ENCODE measurements at places on chromosomes 1 and 21.

DNA sequence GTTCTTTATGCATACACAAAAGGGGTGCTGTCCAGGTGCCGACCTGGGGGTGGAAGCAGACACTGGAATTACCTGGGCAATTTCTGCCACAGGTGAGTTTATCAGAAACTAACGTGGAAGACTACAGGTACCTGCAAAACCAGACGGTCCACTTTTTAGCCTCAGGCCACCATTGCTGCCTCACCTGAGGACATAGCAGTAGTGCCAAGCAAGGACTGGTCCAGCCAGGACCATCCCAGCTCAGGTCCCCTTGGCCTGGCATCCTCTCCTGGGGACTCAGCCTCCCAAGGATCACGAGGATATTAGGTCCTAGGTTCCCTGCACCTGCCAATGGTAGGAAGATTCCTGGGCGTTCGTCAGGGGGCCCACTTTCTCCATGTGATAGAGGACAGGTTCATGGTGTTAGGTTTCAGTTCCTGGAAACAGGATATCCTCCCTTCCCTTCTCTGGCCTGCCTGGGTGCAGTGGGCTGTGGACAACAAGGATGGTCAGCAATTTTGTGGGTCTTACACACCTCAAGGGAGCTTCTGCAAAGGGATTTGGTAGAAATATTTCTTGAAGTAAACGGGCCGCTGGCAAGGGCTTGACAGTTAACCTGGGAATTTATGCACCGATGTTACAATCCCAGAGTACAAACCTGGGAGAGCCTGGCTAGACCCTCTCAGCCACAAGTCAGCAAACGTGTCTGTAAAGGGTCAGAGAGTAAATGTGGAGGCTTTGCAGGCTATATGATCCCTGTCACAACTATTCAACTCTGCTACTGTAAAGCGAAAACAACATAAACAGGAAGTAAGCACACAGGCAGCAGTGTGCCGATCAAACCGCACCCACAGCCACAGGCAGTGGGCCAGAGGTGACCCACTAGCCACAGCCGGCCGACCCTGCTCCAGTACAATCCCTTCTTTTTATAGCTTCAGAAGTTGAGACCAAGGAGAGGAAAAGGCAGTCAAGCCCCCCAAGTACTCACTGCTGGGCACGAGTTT lies 71.4 kb upstream of the RAB4A start:
- DNase-seq = no peak

GRCh38 chr1:96596226-96596922 lies 125.2 kb upstream of the PTBP2 start:
- peak; percentile 16 for DNase-seq

- DNase-seq = no peak
These were observed 51.8 kb upstream of the FASLG start for GRCh38 chr1:172607145-172607544.

DNA sequence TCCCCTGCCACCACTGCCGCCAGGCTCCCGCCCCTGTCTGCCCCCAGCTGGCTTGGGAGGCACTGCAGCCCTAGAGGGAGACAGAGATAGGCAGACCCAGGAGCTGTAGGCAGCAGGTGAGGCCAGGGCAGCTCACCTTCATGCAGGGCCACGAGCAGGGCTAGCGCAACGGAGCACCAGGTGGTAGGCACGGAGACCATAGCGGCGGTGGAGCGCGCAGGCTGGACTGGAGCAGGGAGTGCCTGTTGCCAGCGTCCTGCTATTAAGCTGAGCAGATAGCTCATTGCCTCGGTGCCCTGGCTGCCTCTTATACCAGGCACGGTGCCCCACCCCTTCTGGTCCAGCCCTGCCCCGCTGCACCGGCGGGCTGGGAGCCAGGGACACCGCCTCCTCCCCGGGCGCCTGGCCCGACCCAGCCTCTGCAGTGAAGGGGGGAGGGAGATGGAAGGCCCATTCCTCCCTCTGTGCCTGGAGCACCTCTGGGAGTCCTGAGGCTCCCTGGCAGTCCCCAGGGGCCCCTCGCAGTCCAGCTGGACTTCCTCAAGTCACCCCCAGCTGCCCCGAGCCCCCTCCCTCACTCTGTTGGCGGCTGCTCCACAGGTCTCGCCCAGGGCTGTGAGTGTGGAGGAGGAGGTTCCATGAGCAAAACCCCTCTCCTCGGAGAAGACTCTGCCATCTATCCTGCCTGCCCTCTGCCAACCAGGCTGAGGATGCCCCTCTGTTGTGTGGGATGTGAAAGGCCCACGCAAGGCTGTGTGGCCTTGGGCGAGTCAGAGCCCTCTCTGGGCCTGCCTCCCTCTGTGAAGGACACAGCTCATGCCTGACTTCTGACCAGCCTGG lies at the start of gene EDN2:
TSS of gene EDN2 (minus strand) at position 282 of the 840 bp plus-strand sequence. CDS start at position 200, 82 bp downstream.
- DNase-seq = no peak

- DNase-seq = no peak
These were observed 24.3 kb downstream of the TMEM201 start for GRCh38 chr1:9612871-9613624.

DNA sequence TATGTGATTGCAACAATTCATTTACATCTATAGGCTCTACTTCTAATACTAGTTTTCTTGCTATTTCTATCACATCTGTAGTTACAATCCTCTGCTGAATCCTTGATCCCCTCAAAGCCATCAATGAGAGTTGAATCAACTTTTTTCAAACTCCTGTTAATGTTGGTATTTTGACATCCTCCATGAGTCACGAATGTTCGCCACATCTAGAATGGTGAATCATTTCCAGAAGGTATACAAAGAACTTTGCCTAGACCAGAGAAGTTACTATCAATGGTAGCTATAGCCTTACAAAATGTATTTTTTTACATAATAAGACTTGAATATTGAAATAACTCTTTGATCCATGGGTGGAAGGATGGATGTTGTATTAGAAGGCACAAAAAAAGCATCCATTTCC lies 110.0 kb downstream of the AMY1C start:
- no peak for DNase-seq

GRCh38 chr1:186722711-186723309 lies 42.6 kb upstream of the PTGS2 start:
- DNase-seq = peak; percentile 73

DNA sequence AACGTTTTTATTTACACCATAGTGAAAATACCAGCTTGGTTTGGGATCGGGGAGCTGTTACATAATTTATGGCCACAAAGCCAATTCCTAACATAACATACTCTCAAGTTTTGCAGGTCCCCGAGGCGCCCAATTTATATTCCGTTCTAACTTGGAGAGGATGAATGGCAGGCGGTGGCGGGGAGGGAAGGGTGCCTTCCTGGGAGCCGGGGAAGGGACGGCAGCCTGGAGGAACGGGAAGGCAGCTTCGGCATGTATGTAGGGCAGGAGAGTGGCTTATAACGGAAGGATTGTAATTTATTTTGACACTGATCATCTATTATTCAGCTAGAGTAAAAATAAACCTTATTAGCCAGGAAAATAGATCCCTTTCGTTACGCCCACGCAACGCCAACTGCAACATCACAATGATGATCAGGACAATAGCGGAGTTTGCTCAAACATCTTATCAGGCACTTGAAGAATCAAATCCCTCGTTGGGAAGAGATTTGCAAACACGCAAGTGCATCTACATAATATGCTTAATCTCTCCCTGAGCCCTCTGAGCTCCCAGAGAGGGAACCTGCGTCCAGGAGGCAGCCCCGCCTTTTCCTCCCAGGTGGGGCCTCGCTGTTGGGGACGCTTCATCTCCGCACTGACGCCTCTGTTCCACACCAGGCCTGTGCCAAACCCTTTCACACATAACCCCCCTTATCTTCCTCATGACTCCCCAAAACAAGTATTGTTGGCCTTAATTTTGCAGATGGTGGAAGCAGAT lies 93.7 kb upstream of the C1orf174 start:
- DNase-seq = no peak

- peak; percentile 89 for DNase-seq
These were observed 104.4 kb downstream of the PTPN14 start for GRCh38 chr1:214446772-214447556.

- no peak for DNase-seq
These were observed 121.8 kb upstream of the ERG start for GRCh38 chr21:38619992-38620479.

- DNase-seq = no peak
These were observed 24.4 kb upstream of the PDXK start for GRCh38 chr21:43694437-43695079.

- no peak for DNase-seq
These were observed 1.7 kb downstream of the MARCKSL1 start for GRCh38 chr1:32334274-32334861.

DNA sequence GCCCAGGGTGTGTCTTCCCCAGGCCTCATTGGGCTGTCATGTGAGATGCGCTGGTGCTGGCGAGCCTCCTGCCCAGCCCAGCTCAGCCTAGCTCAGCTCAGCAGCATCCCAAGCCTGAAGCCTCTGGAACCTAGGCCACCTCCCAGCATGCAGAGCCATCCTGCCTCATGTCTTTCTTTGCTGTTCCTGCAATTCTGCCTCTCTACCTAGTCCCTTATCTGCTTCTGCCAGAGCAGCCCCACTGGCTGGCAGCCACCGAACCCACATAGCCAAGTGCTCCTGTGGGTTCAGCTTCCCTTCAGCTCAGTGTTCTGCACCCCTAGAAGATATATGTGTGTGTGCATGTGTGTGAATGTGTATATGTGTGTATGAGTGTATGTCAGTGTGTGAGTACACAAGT lies 291.5 kb upstream of the VAMP3 start:
- no peak for DNase-seq

GRCh38 chr1:207027206-207027777 lies 5.3 kb downstream of the C1orf116 start:
- DNase-seq = peak; percentile 37

GRCh38 chr1:31576201-31576669 lies at the start of gene TINAGL1:
Gene TINAGL1, plus strand, starts transcription at chr1:31576515. Its CDS starts 634 bp downstream, at chr1:31577149.
- no peak for DNase-seq

GRCh38 chr1:30378991-30379581 lies 344.3 kb downstream of the MATN1 start:
- peak; percentile 81 for DNase-seq

- peak; percentile 62 for DNase-seq
These were observed 27.3 kb upstream of the ZNF496 start for GRCh38 chr1:247358920-247359319.

GRCh38 chr21:22345624-22346023 lies 1347.4 kb downstream of the NCAM2 start:
- no peak for DNase-seq

- DNase-seq = no peak
These were observed 70.4 kb upstream of the TTLL7 start for GRCh38 chr1:84069236-84069845.

DNA sequence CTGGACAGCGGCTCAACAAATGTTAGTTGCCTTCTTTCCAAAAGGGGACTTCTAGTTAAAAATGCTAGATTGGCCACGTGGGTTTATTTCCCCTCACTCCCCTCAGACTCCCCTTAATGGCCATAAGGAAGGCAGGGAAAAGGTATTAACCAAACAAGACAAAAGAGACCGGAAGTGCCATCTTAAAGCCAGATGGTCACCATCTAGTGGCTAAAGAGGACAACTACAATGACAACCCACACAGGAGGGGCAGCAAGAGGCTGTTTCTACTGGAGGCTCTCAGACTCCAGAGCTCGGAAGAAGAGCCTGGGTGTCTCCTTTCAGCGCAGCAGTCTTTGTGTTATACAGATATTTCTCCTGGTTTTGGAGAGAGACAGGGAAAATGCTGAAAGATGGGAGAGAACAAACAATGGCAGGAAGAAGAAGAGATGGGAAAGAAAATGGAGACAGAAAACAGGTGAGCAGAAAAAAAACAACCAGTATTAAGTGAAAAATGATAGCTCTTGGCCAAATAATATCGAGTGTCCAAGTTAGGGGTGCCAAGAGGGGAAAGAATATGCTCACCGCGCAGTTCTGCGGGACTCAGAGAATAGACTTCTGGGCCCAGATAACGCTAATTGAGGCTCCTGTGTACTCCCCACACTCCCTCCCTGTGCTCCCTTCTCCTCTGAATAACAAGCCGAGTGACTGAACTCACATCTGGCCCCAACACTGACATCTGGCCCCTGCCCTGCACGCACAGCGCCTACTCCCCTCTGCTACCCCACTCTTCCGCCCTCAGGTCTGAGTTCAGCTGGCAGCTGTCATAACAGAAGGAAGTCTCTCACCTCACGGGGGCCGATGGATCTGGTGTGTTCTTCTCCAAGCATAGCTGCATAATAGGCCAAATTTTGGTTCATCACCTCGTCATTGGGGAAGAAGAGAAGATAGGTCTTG lies 9.6 kb downstream of the P3H1 start:
- DNase-seq = peak; percentile 54

DNA sequence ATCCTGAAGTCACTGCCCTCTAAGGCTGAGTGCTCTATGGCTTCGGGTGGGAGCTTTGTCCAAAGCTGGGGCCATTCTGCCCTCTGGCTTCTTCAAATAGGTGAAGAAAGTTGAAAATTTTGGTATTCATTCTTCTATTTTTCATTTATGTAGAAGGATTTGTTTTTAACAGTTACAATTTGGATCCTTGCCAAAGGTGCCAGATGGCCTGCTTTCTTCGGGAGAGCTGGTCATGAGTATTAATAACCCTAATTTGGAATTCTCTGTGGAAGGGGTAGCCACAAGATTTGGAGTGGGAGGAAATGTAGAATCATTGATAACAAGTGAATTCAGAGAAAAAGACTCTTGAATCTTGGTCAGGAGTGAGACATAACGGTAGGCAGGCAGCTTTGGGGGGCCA lies 370.4 kb upstream of the ST6GALNAC5 start:
- DNase-seq = no peak

GRCh38 chr1:239826211-239826610 lies 265.5 kb upstream of the FMN2 start:
- DNase-seq = no peak

GRCh38 chr1:147652306-147652705 lies 18.0 kb downstream of the ACP6 start:
- no peak for DNase-seq

DNA sequence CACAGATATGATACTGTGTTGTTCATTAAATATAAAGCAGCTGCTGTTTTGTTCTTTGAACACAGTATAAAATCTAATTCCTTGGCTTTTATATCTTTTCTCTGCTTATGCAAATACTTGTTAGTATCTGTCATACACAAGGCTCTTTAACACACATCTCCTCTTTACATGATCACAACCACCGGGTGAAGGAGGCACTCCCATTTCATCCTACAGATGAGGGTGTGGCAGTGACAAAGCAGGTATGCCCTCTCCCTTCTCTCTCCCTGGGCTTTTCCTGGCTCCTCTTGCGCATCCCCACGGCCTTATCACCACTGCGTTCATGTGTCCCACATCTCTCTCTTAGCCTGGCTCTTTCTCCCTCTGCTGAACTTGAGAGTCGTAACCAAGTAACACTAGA lies 38.2 kb downstream of the JUN start:
- no peak for DNase-seq

DNA sequence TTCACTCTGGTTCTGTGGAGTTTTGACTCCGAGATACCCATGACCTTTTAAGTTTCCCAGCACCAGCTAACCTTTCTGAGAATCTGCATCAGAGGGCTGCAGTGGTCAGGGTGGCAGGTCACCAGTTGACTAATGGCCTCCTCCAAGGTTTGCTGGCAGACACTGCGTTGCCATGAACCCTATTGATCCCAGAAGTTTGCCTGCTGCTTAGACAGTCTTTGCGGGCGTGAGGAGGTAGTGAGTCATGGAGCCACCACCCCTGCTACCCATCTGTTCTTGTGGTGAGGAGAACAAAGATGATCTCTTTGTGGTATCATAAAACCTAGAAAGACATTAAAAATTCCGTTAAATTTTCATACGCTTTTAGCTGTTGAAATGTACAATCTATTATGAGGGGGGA lies 180.4 kb downstream of the FGGY start:
- peak; percentile 50 for DNase-seq

- no peak for DNase-seq
These were observed 35.7 kb upstream of the SIM2 start for GRCh38 chr21:36663033-36663855.
